ENCODE measurements at places on chromosomes 1 and 21.
A peak's percentile ranks its signal among the peaks of the same experiment; 100 is the strongest.

GRCh38 chr1:227312361-227313025 lies 5.8 kb downstream of the CDC42BPA start:
- DNase-seq: no peak

DNA sequence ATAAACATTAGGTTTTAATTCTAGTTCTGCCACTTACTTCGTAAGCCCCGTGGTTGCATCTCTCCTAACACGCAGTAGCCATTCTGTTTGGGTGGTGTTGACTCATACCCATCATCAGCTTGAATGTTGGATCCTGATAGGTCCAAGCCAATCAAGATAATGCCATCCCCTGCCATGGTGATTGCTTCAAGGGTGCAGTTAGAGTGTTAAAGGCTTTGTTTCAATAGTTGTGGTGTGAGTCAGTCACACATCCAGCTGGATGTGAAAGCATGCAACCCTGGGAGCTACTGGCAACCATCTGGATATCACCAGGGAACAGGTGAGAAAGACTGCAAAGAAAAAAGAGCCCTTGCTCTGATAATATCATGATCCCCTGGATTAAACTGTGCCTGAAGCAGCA lies 69.1 kb downstream of the OMA1 start:
- peak; percentile 32 for DNase-seq

DNA sequence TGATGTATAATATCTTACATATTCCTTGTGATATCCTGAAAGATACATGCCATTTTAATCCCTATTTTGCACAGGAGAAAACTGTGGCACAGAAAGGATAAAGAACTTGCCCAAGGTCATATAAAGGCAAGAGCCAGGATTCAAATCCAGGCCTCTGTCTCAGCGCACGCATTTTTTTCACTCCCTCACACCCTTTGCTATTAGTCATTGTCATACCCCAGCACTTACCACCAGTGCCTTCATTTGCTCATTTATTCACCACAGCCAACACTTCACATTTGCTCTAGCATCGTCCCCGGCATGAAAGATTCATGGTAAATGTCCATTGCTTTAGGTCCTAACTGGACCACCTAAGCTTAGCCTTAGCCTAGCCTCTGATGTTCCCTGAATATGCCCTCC lies 14.2 kb downstream of the ALX3 start:
- no peak for DNase-seq

DNA sequence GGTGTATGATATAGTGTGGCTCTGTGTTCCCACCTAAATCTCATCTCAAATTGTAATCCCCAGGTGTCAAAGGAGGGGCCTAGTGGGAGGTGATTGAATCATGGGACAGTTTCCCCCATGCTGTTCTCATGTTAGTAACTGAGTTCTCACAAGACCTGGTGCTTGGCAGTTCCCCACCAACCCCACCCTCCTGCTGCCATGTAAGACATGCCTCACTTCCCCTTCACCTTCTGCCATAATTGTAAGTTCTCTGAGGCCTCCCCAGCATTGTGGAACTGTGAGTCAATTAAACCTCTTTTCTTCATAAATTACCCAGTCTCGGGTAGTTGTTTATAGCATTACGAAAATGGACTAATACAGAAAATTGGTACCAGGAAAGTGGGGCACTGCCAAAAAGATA lies 1705.3 kb downstream of the NCAM2 start:
- no peak for DNase-seq
